ENCODE measurements at places on chromosomes 1 and 21. TPM values are rescaled to one million over a fixed set of nuclear protein-coding genes. Genes with fewer than 3 reads are reported as not detected.
A peak's percentile ranks its signal among the peaks of the same experiment; 100 is the strongest.

The NR1I3 gene
- total RNA-seq: not detected

DNA sequence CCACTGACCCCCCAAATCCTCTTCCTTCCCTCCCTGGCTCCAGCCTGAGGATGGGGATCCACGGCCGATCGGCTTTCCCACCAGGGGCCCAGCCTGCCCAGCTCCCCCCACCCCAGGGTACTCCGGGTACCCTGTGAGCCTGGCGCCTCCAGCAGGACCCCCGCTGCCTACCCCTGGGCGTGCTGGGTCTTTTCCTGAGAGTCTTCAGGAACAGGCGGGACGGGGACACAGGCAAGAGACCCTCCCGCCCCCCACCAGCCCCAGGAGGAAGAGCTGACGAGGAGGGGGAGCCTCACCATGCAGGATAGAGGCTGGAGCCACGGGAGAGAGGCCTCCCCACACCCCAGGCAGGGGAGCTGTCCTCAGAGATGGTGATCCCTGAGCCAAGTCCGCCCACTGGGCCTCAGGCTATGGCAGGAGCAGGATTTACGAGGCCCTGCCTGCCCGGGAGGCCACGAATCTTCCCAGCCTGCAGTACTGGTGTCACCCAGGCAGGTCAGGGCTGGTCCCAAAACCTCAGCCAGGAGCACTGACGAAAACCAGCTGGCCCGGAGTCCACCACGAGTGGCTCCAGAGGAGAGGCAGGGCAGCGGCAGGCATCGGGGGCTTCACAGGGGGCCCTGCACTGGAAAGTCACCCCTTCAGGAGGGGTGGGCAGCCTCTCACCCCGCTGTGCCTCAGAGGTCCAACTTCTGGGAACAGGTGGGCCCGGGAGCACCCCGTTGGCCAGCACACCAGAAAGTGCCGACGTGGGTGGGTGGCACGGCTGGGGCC lies 58.0 kb downstream of the MEGF6 start:
- peak; percentile 48 for DNase-seq

The MARK1 gene
- total RNA-seq: 0.40 TPM

The PCAT6 gene
- total RNA-seq: 1.7 TPM

GRCh38 chr1:178033019-178033418 lies 60.9 kb upstream of the RASAL2 start:
- no peak for DNase-seq

- no peak for DNase-seq
These were observed 79.0 kb downstream of the HLX start for GRCh38 chr1:220958234-220958633.

GRCh38 chr1:55706397-55706796 lies 491.2 kb upstream of the USP24 start:
- DNase-seq: no peak

The FMOD gene
- not detected for total RNA-seq

- no peak for DNase-seq
These were observed 151.3 kb upstream of the COL6A1 start for GRCh38 chr21:45830221-45830640.

GRCh38 chr1:180507795-180508724 lies 5.7 kb upstream of the ACBD6 start:
- DNase-seq: peak; percentile 54

- DNase-seq: no peak
These were observed 446.6 kb downstream of the SIPA1L2 start for GRCh38 chr1:232183266-232183800.

The OPRD1 gene
- total RNA-seq: not detected

The TDRD10 gene
- not detected for total RNA-seq

The CLCA4 gene
- not detected for total RNA-seq

- no peak for DNase-seq
These were observed 204.7 kb upstream of the PROX1 start for GRCh38 chr1:213782941-213783672.

DNA sequence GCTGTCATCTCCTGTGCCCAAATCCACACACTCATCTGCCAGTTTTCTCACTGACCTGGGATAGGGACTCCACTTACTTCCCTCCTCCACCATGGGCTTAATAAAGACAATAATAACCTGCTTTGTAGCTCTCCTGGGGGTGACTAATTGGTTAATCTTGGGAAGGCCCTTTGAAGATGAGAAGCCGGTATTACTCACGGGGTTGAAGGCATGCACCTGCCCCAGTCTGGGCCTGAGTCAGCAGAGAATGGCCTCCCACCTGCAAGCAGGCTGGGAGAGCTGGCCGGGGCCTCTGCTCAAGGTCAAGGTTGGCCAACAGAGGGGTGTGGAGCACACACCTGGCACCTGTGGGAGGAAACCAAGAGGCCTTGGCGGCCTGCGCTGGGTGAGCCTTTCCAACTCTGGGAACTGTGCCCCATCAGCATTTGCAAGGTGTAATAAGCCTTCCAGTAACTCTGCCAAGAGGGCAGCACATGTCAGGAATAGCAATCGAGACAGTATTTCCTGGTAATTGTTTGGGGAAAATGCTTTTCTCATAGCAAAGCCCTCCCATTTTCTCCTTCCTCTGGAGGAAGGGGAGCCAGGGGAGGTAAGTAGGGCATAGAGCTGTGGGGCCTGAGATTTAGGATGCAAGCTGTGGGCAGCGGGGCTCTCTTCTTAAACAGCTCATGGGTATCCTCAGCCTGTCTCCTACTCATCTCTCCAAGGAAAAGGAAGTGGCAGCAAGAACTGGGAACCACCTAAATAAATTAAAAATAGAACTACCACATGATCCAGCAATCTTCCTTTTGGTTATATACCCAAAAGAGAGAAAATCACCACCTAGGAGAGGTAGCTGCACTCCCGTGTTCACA lies 49.0 kb downstream of the TOMM20 start:
- peak; percentile 93 for DNase-seq

The MMEL1 gene
- total RNA-seq: 1.8 TPM

GRCh38 chr1:182217967-182218366 lies 156.5 kb upstream of the ZNF648 start:
- peak; percentile 85 for DNase-seq

The CD244 gene
- not detected for total RNA-seq

- DNase-seq: peak; percentile 18
These were observed 458 bp downstream of the ZC3H12A start for GRCh38 chr1:37474697-37475379.

DNA sequence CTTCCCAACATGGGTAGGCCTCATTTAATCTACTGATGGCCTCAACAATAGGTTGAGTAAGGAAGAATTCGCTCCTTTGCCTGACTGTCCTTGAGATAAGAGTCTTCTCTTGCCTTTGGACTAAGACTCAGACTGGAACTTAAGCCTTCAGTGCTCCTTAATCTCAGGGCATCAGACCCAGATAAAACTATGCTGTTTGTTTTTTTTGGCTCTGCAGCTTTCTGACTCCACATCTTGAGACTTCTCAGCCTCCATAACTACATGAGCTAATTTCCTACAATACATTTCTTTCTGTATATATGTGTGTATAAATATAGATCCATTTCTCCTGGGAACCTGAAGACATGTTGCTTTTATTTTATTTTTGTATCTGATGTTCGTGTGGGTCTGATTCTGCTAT lies 1470.7 kb upstream of the PRMT6 start:
- no peak for DNase-seq

DNA sequence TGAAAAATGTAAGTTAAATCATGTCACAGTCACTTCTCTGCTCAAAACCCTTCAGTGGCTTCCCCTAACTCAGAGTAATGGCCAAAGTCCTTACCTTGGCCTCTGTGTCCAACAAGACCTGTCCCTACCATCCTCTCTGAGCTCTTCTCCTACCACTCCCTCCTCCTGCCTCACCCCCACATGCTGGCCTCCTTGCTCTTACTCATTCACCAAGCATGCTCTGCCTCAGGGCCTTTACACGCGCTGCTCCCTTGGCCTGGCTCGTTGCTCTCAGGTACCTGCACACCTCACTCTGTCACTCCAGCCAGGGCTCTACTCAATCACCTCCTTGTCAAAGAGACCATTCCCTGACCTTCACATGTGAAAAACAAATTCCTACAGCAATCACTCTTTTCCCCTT lies 54.2 kb downstream of the SEC16B start:
- DNase-seq: peak; percentile 32

The OR2L2 gene
- total RNA-seq: not detected

- DNase-seq: peak; percentile 98
These were observed 78.4 kb upstream of the LRRN2 start for GRCh38 chr1:204763773-204764427.

DNA sequence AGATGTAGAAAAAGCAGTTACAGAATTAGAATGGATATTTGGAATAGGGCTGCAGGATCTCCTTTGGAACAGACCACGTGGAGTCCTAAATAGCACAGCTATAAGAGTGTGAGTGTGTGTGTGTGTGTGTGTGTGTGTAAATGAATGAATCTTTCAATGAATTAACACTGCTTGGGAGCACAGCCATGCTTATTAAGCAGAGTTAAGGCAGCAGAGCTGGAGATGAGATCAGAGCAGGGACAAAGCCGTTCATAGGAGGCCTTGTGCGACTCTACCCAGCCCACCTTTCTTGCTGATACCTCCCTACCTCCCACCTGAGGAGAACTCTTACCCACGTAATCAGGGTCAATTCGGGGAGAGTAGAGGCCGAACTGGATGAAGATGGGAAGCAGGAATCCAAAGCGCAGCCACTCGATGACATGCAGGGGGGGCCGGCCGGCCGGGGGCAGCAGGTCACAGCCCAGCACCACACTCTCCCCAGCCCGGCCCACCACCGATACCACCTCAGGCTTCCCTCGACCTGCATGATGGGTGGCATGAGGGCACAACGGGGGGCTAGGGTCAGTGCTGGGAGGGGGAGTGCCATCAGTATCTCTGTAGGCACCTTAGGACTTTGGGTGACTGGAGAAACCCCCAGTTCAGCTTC lies 2.7 kb downstream of the IGSF9 start:
- no peak for DNase-seq

- no peak for DNase-seq
These were observed 4.4 kb upstream of the DVL1 start for GRCh38 chr1:1353389-1354151.

- peak; percentile 76 for DNase-seq
These were observed 33.6 kb upstream of the GNG5 start for GRCh38 chr1:84539972-84540371.
